Spleen (tissue), 13 donors: ENCODE measurements at places on chromosomes 1 and 21. TPM values are rescaled to one million over a fixed set of nuclear protein-coding genes. Genes with fewer than 3 reads are reported as not detected.

DNA sequence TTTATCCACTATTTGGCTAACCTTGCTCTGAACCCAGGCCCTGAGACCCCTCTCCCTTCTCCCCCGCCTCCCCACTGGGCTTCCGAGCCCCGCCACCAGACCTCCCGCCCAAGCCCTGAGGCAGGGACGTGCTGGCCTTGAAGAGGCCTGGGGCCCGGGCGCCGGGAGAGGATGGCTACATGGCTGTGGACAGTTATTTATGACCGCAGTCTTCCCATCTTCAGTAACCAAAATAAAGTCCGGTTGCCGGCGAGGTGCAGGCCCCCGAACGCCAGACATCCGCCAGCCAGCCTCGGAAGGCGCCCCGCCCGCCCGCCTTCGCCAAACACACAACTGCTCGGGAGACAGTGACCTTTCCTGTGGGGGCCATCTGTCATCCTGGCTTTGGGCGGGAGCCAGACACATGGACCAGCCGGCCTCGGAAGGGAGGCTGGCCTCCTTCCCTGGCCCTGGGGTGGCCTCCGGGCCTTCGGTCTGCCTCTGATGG, 69.0 kb downstream of the DHRS3 start:
- no peak for DNase-seq
- H3K4me3 ChIP-seq: no peak overlapping the region
- no peaks in the 10 kb centered on the region for H3K36me3 ChIP-seq
- H3K4me1 ChIP-seq: no peaks in the 10 kb centered on the region
- no peaks in the 10 kb centered on the region for H3K27me3 ChIP-seq

DNA sequence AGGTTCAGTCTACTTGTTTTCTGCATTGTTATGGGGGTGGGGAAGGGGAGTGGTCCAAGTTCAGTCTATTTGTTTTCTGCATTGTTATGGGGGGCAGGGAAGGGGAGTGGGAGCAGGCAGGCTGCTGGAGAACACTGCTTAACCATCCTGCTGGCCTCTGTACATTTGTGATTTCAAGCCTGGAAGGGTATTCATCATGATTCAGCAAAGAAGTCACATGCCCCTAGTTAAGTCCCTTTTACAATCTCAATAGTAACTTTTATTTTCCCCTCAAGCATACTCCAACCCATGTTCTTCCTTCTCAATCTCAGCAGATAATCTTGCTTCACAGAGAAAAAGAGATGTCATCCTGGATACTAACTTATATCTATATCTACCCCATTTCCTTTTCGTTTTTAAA, 7.9 kb downstream of the LYST start:
- H3K27ac ChIP-seq: no peak overlapping the region
- no peaks in the 10 kb centered on the region for H3K27me3 ChIP-seq
- peaks cover 97% of the 10 kb centered on the region for H3K4me1 ChIP-seq
- DNase-seq: no peak

DNA sequence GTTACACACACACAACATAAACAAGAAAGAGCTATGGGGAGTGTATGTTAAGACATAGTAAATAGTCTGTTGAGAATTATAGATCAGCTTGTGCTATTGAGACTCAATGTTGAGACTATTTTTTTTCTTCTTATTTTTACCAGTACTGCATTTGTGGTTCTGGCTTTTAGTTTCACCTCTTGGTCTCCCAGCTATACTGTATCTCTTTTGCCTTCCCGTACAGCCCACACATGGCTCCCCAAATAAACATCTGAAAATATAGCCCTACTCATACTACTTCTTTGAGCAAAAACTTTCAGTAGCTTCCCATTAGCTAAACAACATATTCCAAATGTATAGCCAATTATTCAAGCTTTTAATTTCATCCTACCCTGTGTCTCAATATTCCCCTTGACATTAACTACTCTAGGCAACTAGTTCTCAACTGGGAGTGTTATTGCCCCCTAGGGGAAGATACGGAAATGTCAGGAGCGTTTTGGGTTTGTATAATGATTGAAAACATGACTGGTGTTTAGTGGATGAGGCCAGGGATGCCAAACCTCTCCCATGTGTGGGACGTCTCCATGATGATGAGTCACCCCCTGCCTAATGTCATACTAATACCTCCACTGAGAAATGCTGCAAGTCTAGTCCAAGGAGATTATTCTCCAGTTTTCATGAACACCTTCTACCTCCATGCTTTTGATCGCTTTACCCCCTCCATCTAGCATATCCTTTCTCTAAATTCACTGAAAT, 6.8 kb downstream of the RPE65 start:
- no peaks in the 10 kb centered on the region for H3K4me1 ChIP-seq
- no peak overlapping the region for H3K27ac ChIP-seq
- no peaks in the 10 kb centered on the region for H3K27me3 ChIP-seq
- H3K4me3 ChIP-seq: no peak overlapping the region
- H3K36me3 ChIP-seq: no peaks in the 10 kb centered on the region

The DAB1 gene
- 0.07 TPM for polyA plus RNA-seq

GRCh38 chr1:23463286-23463685, 20.7 kb downstream of the ASAP3 start:
- no peak overlapping the region for H3K27ac ChIP-seq
- no peak for DNase-seq
- no peaks in the 10 kb centered on the region for H3K4me1 ChIP-seq
- no peaks in the 10 kb centered on the region for H3K27me3 ChIP-seq

DNA sequence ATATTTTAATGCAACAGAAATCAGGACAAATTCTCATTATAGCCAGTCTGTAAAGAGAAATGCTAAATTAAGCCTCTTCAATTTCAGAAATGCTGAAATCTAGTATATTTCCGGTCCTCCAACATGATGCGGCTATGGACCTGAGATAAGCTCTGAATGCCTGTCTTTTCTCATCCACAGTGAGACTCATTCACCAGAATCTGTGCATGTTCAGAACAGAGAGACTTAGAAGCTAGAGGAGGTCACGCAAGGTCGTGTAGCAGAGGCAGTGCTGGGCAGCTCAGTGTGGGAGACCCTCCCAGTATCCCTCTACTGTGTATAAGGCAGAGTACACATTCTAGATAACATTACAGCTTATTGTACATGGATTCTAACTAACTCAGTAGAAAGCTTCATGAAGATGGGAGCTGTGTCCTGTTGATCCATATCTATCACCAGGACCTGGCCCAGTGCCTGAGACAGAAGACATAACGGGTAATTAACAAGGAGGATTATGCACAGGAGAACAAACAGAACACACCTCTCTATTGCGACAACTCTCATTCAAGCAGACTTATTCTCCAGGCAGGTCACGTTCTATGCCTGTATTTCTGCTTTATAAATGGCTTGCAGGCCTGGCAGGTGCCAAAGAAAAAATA, 97.0 kb upstream of the COA6 start:
- H3K27me3 ChIP-seq: no peaks in the 10 kb centered on the region
- H3K27ac ChIP-seq: no peak overlapping the region
- no peak overlapping the region for H3K4me3 ChIP-seq
- H3K36me3 ChIP-seq: no peaks in the 10 kb centered on the region

- no peak overlapping the region for H3K27ac ChIP-seq
- H3K4me3 ChIP-seq: no peak overlapping the region
- peaks cover 8% of the 10 kb centered on the region for H3K27me3 ChIP-seq
- H3K4me1 ChIP-seq: no peaks in the 10 kb centered on the region
- DNase-seq: no peak
Observed at GRCh38 chr1:225300381-225300780, 127.5 kb downstream of the LBR start.

- peaks cover 17% of the 10 kb centered on the region for H3K27me3 ChIP-seq
- no peak overlapping the region for H3K27ac ChIP-seq
- DNase-seq: peak; percentile 91
- H3K36me3 ChIP-seq: no peaks in the 10 kb centered on the region
- H3K4me3 ChIP-seq: no peak overlapping the region
Observed at GRCh38 chr1:15345705-15346345, 63.9 kb upstream of the EFHD2 start.

DNA sequence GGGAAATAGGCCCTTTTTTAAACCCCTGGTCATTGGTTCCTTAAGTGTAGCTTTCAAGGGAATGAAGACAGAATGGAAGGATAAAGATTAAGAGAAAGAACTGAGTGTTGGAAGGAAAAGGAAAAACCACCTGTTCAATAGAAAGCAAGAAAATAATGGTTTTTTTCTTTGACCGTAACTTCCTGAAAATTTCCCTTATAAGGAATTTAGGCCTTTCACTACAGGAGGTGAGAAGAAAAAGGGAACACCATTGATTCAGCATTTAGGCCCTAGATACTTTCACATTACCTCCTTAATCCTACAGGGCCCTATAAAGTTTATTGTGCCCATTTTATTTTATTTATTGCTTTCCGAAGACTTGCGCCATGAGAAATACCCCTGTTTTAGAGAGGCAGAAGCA, 18.9 kb downstream of the KPNA6 start:
- no peak for DNase-seq
- H3K27me3 ChIP-seq: no peaks in the 10 kb centered on the region
- H3K4me1 ChIP-seq: peaks cover 82% of the 10 kb centered on the region
- no peaks in the 10 kb centered on the region for H3K36me3 ChIP-seq

The CAMK2N1 gene
- polyA plus RNA-seq: 3.6 TPM

- H3K4me1 ChIP-seq: peaks cover 14% of the 10 kb centered on the region
- H3K27ac ChIP-seq: no peak overlapping the region
- no peak for DNase-seq
- no peak overlapping the region for H3K4me3 ChIP-seq
- no peaks in the 10 kb centered on the region for H3K36me3 ChIP-seq
Observed at GRCh38 chr21:34639882-34640788, 25.2 kb upstream of the RCAN1 start.

DNA sequence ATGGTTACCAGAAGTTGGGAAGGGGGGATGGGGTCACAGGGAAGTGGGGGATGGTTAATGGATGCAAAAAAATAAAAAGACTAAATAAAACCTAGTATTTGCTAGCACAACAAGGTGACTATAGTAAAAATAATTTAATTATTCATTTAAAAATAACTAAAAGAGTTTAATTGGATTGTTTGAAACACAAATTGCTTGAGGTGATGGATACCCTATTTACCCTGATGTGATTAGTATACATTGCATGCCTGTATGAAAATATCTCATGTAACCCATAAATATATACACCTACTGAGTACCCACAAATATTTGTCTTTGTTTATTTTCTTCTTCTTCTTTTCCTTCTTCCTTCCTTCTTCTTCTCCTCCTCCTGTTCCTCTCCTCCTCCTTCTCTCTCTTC, 57.8 kb upstream of the MACF1 start:
- no peaks in the 10 kb centered on the region for H3K36me3 ChIP-seq
- H3K4me1 ChIP-seq: peaks cover 34% of the 10 kb centered on the region
- H3K27ac ChIP-seq: no peak overlapping the region
- H3K27me3 ChIP-seq: no peaks in the 10 kb centered on the region

The NUAK2 gene
- polyA plus RNA-seq: 5.8 TPM

The MEX3A gene
- polyA plus RNA-seq: 0.16 TPM

DNA sequence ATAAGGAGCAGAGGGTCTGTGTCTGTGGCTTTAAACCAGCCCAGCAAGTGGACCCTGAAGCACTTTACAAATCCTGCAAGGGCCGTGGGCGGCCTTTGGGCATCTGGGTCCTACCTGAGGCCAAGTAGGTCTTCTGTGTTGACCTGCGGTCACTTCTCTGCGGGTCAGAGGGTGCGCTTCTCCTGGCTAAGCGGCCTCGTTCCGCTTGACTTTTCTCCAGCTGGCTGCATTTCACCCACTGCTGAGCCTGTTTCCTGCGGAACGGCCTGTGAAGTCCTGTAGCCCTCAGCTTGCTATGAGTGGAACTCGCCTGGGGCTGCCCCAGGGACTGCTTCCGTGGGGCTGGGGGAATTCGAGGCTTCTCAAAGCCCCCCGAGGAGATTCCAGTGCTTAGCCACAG, 43.3 kb downstream of the SLC37A1 start:
- no peak overlapping the region for H3K4me3 ChIP-seq
- peak; percentile 69 for DNase-seq
- no peaks in the 10 kb centered on the region for H3K27me3 ChIP-seq
- H3K4me1 ChIP-seq: no peaks in the 10 kb centered on the region

The FAM167B gene
- 2.3 TPM for polyA plus RNA-seq

GRCh38 chr1:25173809-25174340, 58.4 kb downstream of the SYF2 start:
- H3K27me3 ChIP-seq: no peaks in the 10 kb centered on the region
- H3K4me1 ChIP-seq: no peaks in the 10 kb centered on the region

- H3K27me3 ChIP-seq: no peaks in the 10 kb centered on the region
- no peak for DNase-seq
- H3K4me1 ChIP-seq: no peaks in the 10 kb centered on the region
- H3K4me3 ChIP-seq: no peak overlapping the region
Observed at GRCh38 chr1:240965581-240966091, 353.7 kb upstream of the GREM2 start.

- no peaks in the 10 kb centered on the region for H3K36me3 ChIP-seq
- peaks cover 5% of the 10 kb centered on the region for H3K4me1 ChIP-seq
- H3K4me3 ChIP-seq: no peak overlapping the region
- no peak overlapping the region for H3K27ac ChIP-seq
Observed at GRCh38 chr1:10936998-10937901, 75.2 kb upstream of the TARDBP start.

DNA sequence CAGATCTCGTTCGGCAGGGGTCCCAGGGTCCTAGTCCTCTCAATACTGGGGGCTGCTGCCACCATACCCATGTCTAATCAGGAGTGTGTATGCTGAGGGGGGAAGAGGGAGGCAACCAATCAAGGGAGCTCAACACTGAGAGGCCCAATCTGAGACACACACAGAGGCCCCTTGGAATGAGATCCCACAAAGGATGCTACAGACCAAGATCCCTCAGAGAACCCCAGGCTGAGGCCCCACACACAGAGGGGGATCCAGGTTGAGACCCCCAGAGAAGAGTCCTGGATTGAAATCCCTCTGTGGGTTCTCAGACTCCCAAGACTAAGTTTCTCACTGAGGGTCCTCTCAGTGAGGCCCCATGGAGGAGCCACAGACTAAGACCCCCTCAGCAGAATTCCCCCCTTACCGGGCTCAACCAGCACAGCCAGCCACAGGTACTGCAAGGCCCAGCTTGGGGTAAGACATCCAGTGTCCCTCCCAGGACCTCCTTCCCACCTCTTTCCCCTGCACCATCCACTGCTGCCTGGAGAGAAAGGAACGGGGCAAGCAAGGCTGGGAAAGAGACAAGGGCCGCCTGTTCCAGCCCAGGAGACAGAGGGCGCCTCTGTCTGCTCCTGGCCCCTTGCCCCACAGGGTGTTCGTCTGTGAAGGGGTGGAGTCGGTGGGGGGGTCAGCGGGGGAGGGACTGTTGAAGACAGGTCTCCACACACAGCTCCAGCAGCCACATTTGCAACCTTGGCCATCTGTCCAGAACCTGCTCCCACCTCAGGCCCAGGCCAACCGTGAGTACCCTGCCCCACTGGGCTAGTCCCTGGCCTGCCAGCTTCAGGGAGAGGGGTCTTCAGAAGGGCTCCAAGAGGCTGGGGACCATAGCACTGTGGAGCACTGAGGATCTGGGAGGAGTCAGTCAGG, at the start of gene S100A1:
S100A1 (plus strand) TSS at position 720 of the 912 bp plus-strand sequence. CDS start 2,088 bp downstream, outside the sequence.
- H3K4me1 ChIP-seq: peaks cover 80% of the 10 kb centered on the region
- H3K27me3 ChIP-seq: no peaks in the 10 kb centered on the region
- DNase-seq: no peak
- H3K36me3 ChIP-seq: no peaks in the 10 kb centered on the region
- peak within 1 kb of the TSS; percentile 80 for H3K27ac ChIP-seq

DNA sequence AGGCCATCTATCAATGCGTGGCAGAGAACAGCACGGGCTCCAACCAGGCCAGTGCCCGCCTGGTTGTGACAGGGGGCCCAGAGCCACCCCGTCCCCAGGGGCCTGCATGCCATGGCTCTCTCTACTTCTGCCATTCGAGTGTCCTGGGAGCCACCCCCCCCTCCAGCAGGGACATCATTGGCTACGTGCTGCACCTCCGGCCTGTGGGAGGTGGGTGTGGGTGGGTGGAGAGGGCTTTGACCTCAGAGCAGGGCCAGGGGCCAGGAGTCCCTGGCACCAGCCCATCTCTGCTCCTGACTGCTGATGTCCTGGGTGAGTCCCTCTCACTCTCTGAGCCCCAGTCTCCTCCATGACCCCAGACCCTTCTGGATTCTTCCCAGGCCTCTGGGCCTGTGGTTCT, 25.3 kb downstream of the SLC27A3 start:
- H3K4me1 ChIP-seq: peaks cover 12% of the 10 kb centered on the region
- H3K4me3 ChIP-seq: no peak overlapping the region
- no peak for DNase-seq
- no peaks in the 10 kb centered on the region for H3K27me3 ChIP-seq
